ENCODE measurements at places on chromosomes 1 and 21.

DNA sequence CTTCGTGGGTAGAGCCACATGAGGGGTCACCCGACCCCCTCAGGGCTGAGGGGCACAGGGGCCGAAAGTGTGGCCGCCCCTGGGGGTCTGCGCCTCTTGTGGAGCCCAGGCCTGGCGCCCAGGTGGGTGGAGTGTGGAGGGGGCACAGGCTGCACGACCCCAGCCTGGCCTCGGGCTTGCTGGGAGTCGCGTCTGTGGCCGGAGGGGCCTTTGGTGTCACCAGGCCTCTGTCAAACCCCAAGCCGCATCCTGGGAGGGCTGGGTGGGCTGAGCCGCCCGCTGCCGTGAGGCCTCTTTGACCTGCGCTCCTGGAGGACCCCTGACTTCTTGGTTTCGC is 60.7 kb downstream of the FAAP20 start:
- DNase-seq, result no peak

GRCh38 chr1:213993929-213994328 is 6.2 kb downstream of the PROX1 start:
- DNase-seq, result no peak

GRCh38 chr1:172172352-172172831 is 248.1 kb upstream of the C1orf105 start:
- peak; percentile 21 for DNase-seq

DNA sequence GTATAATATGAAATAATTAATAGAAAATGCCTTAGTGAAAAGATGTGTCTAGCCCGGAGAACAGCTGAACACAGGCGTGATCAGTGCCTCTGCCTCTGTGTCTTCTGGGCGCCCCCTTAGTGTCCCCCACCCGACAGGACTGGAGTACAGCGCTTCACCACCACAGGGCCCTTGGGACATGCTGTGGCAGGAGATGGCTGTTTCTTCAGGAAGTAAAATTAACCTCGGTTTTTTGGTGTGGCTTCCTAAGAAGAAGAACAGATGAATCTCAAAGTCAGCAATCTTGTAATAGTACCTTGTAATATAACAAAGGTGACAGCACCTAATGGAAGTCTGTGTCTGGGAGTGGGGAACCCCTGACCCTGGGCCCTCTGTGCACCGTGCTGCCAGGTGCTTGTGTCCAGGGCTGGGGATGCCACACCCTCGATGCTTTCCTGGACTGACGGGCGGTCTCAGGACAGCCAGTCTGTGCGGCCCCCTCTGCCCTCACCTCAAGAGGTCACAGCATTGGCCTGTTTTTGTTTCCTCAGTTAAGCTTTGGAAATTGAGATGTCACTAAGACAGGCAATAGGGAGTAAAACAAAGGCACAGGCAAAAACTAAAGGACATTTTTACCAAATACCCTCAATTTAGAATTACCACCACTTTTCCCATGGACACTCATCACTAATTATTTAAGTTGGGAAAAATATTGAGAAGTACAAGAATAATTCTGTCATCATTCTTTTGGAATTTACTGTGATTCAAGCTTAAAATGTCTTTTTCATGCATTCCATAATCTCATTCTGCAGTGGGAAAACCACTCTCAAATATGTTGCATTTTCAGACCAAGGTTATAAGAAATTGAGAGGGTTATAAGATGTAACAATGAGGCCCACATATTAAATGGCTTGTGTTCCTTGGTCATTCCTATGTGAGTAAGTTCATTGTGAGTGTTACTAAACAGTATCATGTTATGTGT is 79.3 kb downstream of the ADARB1 start:
- DNase-seq, result no peak

DNA sequence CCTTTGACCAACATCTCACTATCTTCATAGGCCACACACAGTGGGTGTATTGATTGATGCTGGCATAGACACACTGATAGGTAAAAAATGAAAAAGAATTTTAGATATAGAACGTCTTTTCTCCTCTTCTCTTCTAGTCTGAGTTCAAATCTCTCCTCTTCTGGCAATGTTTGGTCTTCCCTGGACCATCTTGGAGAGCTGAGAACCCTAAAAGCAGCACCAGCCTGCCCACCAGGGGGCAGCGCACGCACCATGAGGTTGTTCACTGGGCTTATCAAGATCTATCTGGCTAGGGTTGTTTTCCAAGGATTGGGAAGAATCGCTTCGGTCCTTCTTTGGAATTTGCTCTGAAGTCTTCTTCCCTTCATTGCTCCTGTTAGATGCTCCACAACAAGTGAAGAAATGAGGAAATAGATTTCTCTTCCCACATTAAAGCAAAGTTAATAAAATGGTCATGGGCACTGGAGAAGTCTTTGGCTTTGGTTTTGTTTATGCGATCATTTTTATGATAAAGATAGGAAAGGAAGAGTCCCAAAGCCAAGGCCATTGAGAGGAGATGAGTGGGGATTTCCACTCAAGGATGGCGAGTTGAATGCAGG is 104.0 kb upstream of the OLIG2 start:
- DNase-seq, result no peak

DNA sequence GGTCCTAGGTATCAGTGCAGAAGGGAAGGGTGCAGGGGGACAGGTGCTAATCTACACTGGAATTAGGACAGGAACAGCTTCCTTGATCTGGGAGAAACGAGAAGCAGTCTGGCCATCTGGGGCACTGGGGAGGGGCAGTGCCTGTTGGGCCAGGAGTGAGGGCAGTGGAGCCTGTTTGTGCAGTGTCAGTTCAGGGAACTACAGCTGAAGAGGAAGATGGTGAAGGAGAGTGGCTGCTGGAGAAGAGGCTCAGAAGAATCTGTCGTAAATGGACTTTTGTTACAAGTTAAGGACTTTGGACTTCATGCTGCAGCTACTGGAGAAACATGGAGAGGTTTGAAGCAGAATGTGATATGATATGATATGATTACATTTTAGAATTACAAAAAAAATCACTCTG is 3.2 kb upstream of the TNFSF4 start:
- no peak for DNase-seq

- peak; percentile 94 for DNase-seq
Measured at GRCh38 chr1:98991127-98992012, 13.3 kb downstream of the PLPPR5 start.

GRCh38 chr1:98920441-98921110 is 84.1 kb downstream of the PLPPR5 start:
- peak; percentile 71 for DNase-seq

- DNase-seq, result no peak
Measured at GRCh38 chr1:94554580-94554979, 13.0 kb upstream of the F3 start.

DNA sequence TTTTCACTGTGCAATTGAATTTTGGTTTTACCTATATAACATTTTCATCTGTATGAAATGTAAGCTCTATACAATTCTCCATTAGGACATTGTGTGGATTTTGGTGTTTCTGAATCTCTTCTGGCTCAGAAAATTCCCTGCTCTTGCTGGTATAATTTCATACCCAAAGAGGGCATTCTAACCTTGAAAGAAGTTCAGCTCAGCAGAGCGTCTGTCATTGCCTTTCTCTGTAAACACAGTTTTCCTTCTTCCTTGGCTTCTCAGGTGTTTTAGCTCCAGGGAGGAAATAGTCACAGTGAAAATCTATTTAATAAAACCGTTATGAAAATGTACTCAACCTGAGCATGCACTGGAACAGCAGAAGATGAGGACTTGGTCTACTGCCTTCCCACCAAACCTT is 16.0 kb downstream of the DISC1 start:
- no peak for DNase-seq

DNA sequence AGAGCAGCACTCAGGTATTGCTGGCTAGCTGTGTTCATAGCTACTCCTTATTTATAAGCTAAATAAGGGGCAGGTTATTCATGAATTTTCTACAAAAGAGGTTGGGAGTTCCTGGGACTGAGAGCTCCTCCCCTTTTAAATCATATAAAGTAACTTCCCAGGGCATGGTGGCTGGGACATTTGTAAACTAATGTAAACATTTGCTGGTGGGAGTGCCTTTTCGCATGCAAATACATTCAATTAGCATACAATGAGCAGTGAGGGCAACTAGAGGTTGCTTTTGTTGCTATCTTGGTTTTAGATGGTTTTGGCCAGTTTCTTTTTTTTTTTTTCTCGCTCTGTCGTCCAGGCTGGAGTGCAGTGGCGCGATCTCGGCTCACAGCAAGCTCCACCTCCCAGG is 43.4 kb downstream of the GNPAT start:
- DNase-seq, result no peak

DNA sequence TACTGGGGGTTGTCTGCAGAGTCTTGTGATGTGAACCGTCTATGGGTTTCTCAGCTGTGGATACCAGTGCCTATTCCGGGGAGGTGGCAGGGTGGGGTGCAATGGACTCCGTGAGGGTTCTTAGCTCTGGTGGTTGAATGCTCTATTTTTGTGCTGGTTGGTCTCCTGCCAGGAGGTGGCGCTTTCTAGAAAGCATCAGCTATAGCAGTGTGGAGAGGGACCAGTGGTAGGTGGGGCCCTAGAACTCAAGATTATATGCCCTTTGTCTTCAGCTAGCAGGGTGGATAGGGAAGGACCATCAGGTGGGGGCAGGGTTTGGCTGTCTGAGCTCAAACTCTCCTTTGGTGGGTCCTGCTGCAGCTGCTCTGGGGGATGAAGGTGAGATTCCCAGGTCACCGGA is 127.3 kb upstream of the PLD5 start:
- no peak for DNase-seq

- no peak for DNase-seq
Measured at GRCh38 chr1:92945748-92946270, 15.5 kb downstream of the DIPK1A start.

- no peak for DNase-seq
Measured at GRCh38 chr1:211925016-211925415, 94.5 kb upstream of the LPGAT1 start.

GRCh38 chr1:175408986-175409385 is 216.4 kb upstream of the KIAA0040 start:
- no peak for DNase-seq

DNA sequence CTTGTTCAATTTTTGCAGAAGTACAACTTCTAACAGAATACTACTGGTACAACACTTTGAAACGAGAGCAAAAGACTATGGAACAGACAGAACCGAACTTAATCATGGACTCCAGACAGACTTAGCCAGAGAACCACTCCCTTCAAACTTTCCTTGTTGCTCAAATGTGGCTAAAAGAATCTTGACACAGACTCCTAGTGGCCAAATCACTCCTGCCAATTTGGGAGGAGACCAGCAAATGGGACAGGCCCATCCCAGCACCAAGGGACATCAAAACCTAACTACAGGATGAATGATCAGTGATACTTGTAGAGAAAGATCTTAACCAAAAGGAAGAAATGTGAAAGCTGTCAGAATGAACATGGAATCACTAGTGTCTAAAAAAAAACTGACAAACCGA is 154.0 kb downstream of the MATN1 start:
- DNase-seq, result no peak

DNA sequence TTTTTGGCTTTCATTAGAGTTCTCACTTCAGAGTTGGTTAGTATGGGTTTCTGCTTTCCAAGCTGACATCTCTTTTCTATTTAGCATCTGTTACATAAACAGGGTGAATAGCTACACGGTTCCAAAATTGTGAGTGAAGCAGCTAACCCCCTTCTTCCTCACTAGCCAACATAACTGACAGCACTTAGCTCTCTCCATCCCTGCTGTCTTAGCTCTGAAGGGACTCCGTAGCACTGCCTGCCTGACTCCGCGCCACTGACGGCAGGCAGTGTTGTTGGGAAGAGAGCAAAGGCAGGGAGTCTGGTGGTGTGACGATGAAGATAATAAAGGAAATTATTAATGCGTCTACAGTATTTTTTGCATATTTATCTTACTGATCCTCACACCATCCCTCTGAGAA is 247.0 kb downstream of the PTBP2 start:
- no peak for DNase-seq

DNA sequence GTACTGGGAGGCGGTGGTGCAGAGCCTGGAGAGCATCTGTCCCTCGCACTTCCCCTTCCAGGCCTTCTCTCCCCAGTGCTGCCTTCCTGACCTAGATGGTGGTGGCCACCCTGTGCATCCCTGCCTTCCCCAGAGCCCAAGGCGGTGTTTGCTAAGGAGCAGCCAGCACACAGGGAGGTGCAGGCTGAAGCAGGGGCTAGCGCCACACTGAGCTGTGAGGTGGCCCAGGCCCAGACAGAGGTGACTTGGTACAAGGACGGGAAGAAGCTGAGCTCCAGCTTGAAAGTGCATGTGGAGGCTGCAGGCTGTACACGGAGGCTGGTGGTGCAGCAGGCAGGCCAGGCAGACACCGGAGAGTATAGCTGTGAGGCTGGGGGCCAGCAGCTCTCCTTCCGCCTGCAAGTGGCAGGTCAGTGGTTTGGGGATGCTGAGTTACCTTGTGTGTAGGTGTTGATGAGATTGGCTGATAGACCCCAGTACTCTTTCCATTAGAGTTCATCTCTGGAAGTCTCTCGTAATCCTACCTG is 51.6 kb downstream of the OBSCN start:
- no peak for DNase-seq

GRCh38 chr1:62433861-62434617 is 2.8 kb upstream of the USP1 start:
- no peak for DNase-seq

- DNase-seq, result no peak
Measured at GRCh38 chr1:200380589-200381021, 29.2 kb downstream of the ZNF281 start.

DNA sequence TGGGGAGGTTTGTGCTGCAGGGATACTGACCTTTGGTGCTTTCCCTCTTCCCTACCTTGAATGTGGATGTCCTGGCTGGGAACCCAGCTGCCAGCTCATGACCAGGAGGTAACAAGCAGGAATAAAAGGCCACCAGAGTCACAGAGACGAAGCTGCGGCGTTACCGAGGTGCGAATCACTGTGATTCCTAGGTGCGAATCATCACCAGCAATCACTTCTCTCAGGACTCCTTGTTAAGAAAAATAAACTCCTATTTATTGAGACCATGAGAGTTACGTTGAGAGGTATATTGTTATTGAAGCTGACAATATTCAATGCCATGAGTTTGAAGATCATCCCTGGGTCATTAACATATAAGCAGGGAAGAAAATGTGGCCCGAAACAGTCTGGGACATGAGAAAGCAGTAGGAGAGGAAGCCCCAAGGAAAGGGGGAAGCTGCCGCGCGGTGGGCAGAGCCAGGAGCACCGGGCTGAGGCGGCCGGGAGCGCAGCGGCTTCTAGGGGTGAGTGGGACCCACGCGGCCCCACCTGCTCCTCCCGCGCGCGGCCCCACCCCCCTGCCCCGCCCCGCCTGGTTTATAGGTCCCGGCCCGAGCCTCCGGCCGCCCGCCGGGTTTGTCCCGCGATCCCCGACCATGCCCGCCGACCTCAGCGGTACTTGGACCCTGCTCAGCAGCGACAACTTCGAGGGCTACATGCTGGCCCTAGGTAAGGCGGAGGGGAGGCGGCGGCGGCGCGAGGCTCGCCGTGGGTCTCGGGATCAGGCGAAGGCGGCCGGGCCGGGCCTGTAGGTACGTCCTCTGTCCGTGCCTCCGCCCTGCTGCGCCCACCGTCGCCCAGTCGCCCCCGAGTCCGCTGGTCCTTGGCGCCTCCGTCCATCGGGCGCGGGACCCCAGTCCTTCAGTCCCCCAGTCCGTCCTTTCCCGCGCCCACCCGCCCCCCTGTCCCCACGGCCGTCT is at the start of gene RBP7:
TSS of gene RBP7 (plus strand) at position 605 of the 959 bp plus-strand sequence. CDS start at position 636, 31 bp downstream.
- DNase-seq, result no peak

DNA sequence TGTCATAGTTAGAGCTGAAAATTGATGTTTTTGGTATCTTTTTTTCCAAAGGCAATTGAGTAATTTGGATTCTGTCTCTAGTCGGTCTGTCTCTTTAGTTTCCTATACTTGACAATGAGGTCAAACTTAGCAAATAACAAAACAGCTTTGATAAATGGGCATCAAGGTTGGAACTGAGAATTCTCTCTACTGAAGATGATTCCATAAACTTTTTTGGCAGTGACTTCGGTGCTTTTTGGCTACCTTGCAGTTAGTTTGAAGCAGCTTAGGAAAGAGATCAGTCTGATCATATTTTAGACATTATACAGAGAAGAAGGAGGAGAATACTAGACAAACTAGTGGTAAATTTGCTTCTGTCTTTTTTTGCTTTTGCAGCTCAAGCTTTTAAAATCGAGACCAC is 559 bp downstream of the VCAM1 start:
- DNase-seq, result no peak
